CD4-positive, alpha-beta T cell treated with Interleukin-2 at 100 ng/mL for 4 hours (primary cell): ENCODE measurements at places on chromosomes 4 and X.

GRCh38 chrX:103362474-103362873 lies 6.2 kb downstream of the TCEAL9 start:
- DNase-seq: no peak

- DNase-seq: no peak
These were observed 8.6 kb downstream of the HMX1 start for GRCh38 chr4:8862800-8863685.

DNA sequence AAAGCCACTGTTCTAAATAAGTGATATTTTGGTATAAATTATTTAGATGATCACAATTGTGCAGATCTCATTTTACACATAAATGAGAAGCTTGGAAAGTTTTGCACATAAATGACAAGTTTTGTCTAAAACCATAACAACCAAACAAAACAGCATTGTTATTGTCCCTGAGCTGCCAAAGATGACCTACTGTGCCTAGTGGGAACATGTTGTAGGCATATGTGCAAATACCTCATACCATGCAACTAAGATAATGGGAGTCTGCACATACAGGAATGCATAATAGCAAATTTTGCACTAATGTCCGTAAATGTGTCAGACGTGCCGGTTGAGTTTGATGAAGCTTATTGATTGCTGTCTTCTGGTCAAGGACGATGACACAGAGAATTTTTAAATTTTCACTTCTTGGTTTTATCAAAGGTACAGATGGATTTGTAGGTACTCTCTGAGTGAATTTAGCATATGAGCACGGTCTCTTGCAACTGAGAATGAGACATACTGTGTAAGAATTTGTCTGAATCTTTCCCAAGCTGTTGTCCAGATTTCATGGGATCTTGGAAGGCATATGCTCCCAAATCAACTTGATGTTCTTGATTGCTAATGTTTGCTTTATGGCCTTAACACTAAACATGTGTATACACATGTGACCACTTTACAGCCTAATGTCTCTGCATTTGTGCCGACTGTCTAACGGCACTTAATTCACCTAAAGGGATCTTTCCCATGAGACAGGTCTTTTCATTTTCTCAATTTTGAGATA lies 1133.5 kb downstream of the FAT4 start:
- no peak for DNase-seq

DNA sequence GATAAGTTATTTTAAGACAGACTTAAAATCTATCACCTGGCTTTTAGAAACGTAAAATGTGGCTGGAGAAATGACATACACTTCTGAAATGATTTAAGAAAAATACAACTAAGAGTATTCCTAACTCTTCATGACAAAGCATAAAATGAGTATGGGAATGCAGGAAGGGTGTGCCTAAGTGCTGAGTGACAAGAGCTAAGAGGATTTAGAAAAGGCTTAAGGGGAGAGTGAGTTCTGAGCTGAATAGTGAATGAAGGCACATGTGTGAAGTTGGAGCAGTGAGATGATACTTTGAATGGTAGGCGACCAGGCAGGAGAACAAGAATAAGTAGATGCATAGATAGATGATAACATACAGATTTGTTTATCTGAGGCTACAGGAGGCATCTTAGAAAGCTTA lies 458.3 kb upstream of the TENM3 start:
- DNase-seq: no peak

DNA sequence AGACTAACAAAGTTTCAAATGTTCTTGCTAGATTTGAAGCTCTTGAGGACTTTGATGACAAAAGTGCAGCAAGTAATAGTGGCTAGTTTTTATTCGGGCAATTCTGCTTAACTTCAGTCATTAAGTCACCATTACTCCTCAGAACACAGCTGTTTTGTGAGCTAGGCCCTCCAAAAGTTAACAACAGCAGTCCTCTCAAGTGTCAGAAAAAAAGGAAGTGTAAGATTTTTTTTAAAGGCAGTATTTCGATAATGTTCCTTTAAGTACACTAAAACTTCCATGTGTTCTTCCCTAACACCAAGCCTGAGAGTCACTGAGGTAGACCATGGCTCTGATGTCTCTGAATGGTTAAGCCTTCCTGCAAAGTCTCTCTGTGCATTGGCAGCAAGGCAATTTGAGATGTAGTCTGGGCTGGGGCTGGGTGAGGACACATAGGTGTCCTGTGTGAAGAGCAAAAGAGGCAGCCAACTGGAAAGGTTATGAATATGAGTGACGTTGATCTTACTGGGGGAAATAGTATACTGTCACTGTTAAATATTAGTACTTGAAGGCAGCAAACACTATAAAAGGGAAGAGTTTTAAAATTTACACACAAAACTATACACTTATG lies 174.0 kb upstream of the MAP3K15 start:
- no peak for DNase-seq

- no peak for DNase-seq
These were observed 20.3 kb downstream of the TBC1D14 start for GRCh38 chr4:6929812-6930464.

DNA sequence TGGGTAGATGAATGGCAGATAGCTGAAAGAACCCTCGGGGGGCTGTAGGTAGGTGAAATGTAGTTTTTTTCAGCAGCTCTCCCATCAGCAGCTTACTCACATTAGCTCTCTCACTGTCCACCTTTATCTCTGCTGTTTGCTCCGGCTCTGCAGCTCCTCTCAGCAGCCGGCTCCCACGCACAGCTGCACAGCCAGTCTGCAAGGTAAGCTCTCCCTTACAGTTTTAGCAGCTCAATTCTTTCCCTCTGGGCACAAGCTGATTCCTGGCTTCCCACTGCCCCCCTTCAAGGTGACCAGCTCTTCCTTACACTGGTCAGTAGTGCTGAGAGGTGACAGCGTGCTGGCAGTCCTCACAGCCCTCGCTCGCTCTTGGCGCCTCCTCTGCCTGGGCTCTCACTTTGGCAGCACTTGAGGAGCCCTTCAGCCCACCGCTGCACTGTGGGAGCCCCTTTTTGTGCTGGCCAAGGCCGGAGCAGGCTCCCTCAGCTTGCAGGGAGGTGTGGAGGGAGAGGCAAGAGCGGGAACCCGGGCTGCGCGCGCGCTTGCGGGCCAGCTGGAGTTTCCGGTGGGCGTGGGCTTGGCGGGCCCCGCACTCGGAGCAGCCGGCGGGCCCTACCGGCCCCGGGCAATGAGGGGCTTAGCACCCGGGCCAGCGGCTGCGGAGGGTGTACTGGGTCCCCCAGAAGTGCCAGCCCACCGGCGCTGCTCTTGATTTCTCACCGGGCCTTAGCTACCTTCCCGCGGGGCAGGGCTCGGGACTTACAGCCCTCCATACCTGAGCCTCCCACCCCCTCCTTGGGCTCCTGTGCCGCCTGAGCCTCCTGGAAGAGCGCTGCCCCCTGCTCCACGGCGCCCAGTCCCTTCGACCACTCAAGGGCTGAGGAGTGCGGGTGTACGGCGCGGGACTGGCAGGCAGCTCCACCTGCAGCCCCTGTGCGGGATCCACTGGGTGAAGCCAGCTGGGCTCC lies 393.6 kb downstream of the CENPC start:
- no peak for DNase-seq

DNA sequence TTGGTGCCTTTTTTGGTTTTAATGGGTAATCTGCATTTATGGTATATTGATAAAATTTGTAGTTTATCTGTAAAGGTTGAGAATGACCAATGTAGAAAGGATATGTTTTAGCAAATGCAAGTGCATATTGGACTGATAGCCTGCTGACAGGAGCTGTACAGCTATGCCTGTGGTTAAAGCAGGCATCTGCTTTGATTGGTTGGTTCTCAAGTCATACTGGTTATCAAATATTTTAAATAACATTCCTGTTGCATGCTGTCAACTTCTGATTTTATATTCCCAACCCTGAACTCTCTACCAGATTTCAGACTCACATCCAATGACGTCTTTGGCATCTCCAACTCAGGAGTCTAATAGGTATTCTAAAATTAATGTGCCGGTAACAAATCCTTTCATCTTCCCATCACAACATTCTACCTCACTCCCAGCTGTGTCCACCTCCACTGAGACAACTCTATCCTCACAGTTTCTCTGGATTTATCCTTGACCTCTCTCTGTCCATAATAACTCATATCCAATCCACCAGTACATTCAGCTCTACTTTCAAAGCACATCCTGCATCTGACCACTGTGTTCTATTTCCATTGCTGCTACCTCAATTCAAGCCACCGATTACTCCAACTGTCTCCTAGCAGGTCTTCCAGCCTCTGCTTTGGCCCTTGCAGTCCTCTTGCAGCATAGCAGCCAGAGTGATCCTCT lies 125.7 kb downstream of the CAMK2D start:
- DNase-seq: no peak

DNA sequence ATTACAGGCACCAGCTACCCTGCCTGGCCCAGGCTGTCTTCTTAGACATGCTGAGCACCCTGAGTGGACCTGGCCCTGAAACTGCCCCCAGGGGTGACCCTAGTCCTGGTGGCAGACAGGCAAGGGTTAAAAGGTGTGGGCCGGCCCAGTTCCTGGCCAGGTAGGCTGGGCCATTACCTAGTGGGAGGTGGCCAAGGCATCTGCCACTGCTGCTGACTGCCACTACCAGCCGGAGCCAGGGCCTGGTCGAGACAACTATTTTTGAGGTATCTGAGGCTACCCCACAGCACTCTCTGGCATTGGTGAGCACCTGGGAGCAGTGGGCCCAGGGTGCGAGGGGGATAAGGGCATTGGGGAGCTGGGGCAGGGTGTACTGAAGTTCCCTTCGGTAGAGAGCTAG lies at the start of gene CCDC120:
TSS of gene CCDC120 (plus strand) at position 206 of the 400 bp plus-strand sequence. CDS start 3,043 bp downstream, outside the sequence.
- no peak for DNase-seq

DNA sequence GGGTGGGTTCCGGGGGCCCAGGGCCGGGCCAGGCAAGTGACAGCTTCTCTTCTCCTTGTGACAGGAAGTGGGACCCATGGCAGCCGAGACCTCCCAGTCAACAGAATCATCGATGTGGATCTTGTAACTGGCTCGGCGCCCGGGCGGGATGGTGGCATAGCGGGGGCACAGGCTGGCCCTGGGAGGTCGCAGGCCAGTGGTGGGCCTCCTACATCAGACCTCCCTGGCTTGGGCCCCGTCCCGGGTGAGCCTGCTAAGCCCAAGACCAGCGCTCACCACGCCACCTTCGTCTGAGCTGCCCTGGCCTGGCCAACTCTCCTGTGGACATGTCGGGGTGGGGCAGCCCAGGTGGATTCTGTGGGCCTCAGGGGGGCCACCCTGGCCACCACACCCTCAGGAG lies 2.4 kb upstream of the HGFAC start:
- no peak for DNase-seq

DNA sequence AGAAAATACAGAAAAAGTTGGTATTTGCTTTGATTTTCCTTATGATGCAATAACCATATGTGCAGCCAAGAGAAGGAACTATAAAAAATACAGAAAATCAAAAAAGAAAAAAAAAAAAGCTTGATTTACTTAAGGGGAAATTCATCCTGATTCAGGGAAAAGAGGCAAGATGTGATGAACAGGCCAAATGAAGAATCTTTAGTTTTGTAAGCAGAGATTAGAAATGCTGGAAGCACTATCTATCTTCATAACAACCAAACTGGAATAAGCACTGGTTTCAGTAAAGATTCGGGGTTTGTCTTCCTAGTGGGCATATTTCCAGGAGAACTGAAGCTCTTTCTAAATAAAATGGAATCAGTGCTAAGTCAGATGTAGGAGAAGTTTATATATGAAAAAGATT lies 82.9 kb upstream of the KCNIP4 start:
- no peak for DNase-seq

DNA sequence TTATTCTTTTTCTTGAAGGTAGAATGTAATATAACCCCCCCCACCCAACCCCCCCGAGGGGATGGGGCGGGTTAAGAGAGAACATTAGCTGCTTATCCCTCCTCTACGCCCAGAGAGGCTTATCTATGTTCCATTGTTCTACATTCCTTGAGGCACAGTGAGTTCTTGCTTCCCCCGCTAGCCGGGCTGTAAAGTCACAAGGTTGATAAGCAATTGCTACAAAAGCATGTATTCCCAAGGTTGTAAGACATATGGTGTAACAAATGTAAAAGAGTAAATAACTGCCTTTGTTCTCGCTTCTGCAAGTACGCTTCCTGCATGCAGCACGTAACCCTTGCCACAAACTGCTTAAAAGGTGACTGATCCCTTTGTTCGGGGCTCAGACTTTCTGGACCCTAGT lies 8.2 kb downstream of the DCAF8L2 start:
- DNase-seq: no peak

GRCh38 chrX:17030092-17030491 lies 83.6 kb downstream of the REPS2 start:
- no peak for DNase-seq

DNA sequence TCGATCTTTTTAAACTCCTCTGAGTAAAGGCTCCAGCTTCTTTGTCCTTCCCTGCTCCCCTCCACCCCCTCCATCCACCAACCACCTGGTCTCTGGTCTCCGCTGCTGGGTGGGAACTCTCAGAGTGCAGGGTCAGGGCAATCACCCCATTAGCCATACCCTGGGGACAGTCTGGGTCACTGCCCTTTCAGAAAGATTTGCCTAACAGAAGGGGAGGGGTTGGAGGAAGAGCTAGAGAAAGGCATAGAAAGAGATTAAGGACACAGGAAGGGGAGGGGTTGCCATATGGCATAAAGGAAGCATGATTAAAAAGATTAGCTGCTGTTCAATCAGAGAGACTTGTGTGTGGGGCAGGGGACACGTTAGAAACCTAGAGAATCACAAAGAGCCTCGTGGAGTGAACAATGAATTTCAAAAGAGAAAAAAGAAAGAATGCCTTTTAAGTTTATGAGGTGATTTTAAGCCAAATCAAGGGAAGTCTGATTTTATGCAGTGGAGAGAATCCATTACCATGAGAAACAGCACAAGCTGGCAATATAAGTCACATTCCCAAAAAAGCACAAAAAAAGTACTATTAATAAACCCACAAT lies 115.5 kb upstream of the ACSL4 start:
- DNase-seq: no peak

DNA sequence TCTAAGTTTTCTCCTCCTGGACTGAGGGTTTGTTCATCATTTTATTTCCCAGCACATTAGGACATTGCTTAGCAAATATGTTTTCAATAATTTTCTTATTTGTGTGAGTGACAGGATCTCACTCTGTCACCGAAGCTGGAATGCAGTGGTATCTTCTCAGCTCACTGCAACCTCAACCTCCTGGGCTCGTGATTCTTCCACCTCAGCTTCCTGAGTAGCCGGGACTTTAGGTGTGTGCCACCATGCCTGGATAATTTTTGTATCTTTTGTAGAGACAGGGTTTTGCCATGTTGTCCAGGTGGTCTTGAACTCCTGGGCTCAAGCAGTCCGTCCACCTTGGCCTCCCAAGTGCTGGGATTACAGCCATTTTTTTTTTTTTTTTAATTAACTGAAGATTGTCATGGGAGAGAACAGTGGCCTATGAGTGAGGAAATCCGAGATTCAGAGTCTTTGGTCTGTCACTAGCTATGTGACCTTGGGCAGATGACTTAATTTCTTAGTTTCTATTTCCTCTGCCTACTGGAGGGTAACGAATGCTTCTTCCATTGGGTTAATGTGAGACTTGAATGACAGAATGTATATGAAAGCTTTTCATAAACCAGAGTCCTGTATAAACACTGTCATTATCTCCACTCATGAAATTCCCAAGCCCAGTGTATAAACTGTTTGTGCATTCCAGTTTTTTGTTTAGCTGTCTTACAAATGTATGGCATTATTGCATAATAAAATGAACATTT lies 23.9 kb downstream of the MOB1B start:
- no peak for DNase-seq
